AG08396 (cell line): ENCODE measurements at places on chromosomes 7 and 10.

- no peak for DNase-seq
Observed at GRCh38 chr7:80088705-80089104, 45.9 kb upstream of the GNAI1 start.

DNA sequence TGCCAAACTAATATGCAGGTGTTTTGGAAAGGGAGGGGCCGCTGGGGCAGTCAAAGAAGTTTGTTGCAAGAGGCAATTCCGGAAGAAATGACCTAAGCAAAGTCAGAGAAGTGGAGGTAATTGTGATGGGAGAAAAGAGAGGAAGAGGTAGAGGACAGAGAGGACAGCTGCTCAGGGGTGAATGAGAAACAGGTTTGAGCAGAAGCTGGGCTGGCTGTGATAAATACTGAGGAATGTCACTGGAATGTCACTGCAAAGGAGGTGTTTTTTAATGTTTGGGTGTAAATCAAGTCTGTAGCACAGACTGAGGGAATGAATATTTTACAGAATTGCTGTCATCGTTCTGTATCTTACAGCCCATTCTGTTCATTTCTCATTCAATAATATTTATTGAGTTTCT lies 207.2 kb downstream of the DPP6 start:
- DNase-seq, result no peak

GRCh38 chr7:14666304-14666703 lies 236.2 kb downstream of the DGKB start:
- no peak for DNase-seq

- DNase-seq, result peak; percentile 42
Observed at GRCh38 chr7:74452748-74453321, 871 bp upstream of the GTF2IRD1 start.

- DNase-seq, result no peak
Observed at GRCh38 chr7:121479466-121479865, 83.4 kb upstream of the FAM3C start.

DNA sequence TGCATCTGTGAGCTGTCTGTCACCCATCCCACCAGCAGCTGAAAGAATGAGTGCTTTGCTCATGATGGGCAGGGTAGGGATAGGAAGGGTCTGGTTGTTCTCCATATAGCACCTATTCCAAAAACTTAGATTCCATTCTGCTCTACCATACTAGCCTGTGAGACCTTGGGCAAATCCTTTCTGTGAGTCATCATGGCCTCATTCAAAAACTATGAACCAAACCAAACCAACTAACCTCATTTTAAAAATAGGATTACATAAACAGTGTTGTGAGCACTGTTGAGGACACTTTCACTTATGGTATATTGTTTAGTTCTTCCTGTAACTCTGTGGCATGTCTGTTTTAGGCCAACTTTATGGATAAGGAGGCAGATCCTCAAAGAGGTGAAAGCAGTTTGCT lies 30.9 kb upstream of the STEAP4 start:
- DNase-seq, result peak; percentile 2
